ENCODE measurements at places on chromosomes 6 and 20.

GRCh38 chr6:109781001-109781400, 89.9 kb downstream of the FIG4 start:
- no peak for DNase-seq

DNA sequence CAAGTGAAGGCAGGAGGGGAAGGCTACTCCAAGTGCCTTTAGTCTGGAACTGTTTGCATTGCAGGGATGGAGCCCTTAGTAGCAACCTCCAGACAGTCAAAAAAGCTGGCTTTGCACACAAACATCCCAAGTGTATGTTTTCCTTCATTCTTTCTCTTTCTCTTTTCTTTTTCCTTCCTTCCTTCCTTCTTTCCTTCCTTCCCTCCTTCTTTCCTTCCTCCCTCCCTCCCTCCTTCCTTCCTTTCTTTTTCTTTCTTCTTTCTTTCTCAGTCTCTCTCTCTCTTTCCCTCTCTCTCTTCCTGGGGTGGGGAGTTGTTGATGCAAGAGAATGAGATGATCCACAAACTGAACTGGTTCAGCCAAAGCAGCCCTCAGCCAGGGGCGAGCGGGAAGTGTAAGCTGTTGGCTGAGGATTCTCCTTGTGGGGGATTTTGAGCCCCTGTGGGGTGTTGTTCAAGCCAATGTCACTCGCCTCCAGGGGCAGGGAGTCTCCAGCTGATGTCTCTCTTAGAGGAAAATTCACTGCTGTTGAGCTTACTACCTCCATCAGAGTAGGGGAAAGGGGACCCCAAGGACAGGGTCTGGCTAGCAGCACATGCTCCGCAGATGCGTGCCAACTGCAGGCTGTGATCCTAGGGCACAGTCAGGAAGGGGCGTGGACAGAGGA, 11.7 kb downstream of the RSPO4 start:
- DNase-seq = no peak

DNA sequence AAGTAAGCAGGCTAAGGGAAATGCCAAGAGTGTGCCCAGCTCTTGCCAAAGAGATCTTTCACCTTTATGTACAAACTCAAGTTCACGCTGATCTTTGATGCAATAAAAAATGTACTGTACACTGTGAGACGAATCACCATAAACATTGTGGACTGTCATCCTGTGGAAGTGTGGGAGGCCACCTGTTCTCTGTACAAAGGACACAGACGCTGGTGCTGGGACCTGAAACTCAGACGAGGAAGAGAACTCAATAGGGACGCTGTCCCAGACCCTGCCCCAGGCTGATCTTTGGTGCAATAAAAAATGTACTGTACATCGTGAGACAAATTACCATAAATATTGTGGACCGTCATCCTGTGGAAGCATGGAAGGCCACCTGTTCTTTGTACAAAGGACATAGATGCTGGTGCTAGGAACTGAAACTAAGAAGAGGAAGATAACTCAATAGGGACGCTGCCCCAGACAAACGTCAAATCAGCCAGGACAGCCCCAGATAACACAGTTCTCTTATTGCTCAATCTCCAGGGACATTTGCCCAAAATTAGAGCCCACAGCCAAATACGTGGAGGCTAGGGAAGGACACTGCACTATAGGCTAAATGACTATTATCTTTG, 312.7 kb upstream of the SGK1 start:
- DNase-seq = no peak

GRCh38 chr20:33789109-33789857, 21.9 kb upstream of the CHMP4B start:
- peak; percentile 97 for DNase-seq

DNA sequence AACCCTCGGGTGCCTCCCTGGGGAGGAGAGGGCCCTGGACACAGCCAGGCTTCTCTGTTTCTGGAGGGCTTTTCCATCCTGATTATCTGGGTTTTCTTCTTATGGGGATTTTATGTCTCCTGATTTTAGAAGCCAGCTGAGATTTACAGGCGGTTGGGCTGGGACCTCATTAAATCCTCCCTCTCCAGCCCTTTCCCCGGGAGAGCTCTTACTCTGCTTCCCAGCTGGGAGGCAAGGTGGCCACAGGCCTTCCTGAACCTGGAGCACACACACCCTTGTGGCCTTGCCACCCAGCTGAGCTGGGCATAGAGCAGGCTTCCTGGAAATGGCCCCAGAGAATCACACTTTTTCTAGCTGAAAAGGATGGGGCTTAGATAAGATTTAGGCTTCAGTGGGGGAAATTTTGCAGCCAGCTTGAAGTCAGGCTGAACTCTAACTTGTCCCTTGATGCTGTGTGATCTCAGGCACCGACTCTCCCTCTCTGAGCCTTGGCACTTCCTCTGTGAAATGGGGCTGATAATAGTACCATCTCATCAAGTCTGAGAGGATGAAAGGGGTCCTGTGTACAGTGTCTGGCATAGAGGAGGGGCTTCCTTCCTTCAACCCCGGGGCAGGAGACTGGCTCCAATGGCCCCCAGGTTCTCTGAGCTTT, 16.6 kb downstream of the VSTM2L start:
- DNase-seq = no peak

- DNase-seq = no peak
Measured at GRCh38 chr20:59806578-59806975, 126.9 kb downstream of the SYCP2 start.

DNA sequence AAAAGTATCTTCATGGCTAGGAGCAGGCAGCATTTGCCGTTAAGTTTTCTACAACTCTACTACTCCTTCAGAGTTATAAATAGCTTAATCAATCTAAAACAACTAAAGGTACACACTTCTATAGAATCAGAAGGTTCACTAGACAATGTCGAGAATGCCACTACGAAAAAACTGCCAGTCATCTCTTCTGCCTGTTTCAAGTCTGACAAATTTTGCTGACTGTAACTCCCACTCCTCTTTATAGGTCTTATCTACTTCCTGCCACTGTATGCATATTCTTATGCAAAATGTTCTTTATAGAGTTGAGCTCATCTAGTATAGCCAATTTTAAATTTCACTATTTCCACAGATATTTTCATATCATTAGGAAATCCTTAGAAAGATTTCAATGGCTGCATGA, 160.1 kb downstream of the EYS start:
- DNase-seq = no peak

DNA sequence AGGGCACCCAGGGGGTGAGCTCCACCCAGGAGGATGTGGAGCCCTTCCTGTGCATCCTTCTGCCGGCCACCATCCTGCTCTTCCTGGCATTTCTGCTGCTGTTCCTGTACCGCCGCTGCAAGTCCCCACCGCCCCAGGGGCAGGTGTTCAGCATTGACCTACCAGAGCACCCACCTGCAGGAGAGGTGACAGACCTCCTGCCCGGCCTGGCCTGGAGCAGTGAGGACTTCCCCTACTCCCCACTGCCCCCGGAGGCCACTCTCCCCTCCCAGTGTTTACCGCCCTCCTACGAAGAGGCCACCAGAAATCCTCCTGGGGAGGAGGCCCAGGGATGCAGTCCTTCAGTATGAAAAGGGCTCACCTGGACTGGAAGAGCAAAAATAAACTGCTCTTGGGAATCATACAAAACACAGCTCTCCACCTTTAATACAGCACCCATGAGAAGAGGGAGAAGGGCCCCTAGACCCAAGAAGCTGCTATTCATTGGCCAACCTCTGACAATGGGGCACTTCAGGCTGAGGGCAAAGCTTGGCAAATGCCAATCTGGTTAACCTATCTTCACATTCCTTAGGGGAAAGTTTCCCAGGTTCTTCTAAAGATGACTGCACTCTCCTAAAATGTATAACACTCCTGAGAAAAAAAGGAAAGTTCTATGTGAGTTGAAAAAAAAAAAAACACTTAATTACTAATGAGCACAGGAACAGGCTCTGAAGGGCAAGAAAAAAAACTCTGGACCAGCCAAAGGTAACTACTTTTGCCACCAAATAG, 5.0 kb downstream of the SMIM28 start:
- DNase-seq = no peak

- DNase-seq = no peak
Measured at GRCh38 chr6:16432075-16433032, 194.0 kb downstream of the GMPR start.

Data from keratinocyte (primary cell).